ENCODE measurements at places on chromosomes 12 and 14.

DNA sequence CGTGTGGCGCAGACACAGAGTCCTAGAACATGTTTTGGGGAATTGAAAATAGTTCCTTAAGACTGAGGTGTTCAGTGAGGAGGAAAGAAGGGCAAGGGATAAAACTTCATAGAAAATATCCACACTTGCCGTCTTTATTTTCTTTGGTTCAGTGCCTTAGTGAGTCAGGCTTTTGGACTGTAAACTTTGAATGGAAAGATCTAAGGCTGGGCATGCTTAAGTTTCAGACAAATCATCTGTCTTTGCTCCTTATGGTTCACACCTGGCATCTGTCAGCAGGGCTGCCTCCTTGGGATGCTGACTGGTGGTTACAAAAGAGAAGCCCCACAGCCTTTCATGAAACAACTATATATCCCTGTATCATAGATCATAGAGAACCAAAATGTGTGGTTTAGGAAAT is 136.3 kb upstream of the PRICKLE1 start:
- DNase-seq = no peak

- DNase-seq = no peak
Observed at GRCh38 chr14:94582851-94583250, 1.6 kb downstream of the SERPINA5 start.

- no peak for DNase-seq
Observed at GRCh38 chr14:33062881-33063280, 124.2 kb downstream of the NPAS3 start.

GRCh38 chr12:28413460-28414109 is 223.3 kb downstream of the CCDC91 start:
- DNase-seq = no peak

DNA sequence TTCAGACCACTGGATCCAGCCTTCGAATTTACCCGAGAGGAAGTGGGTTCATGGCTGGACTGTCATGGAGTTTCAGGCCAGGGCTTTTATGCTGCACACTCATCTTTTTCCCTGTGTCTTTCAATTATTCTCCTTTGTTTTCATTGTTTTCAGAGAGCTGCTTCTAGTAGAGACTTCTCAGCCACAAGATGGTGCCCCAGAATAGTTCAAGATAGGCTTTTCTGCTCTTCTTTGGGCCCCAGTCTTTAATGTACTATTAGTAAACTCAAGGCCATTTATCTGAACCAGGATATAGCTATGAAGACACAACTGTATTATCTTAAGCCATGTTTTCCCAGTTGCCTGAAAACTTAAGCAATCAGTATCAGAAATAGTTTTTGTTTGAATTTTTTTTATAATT is 30.4 kb upstream of the PSMA6 start:
- DNase-seq = no peak

DNA sequence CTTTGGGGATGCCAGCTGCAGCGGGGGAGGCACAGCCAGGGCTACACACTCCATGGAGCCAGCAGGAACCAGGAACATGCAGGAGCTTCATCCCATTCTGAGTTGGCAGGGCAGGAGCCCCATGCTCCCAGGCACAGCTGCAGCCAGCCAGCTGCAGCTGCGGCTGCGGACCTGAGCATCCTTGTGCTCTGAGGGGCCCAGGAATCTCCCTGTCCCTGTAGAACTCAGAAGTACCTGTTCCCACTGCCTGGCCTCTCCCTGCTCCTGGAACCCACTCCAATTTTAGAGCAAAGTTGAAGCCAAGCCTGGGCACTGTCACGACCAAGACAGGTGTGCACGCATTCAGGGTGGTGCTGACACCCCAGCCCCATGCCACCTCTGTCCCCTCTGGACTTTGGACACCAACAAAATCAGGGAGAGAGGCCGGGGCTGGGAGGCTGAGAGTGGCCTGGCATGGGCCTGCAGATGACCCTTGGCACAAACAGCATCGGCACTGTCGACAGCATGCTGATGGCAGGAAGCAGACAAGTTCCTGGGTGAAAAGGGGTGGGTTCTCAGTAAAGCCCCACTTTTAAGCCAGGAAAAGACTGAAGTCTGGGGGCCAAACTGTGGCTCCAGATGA is 257.3 kb upstream of the LRFN5 start:
- no peak for DNase-seq

- no peak for DNase-seq
Observed at GRCh38 chr12:113224955-113225354, 3.7 kb downstream of the TPCN1 start.

DNA sequence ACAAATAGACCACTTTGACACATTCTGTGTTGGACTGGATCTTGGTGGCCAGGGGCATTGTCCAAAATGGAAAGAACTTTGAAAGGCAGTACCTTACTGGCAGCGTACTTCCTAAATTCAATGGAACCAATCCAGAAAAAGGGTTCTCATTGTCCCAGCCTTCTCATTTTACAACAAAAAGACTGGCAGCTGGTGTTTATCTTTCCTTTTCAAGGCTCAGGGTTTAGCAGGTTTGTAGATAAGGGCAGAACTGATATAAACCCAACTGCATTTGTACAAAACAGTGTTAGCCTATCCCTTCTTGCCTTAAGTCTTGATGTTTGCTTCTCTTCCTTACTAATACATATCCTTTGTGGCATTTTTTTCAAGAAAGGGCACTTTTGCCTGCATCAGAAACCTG is 7.7 kb downstream of the THAP2 start:
- no peak for DNase-seq

GRCh38 chr12:45284096-45284901 is 68.4 kb downstream of the ANO6 start:
- DNase-seq = no peak

- no peak for DNase-seq
Observed at GRCh38 chr12:112112409-112113133, 4.0 kb upstream of the NAA25 start.

DNA sequence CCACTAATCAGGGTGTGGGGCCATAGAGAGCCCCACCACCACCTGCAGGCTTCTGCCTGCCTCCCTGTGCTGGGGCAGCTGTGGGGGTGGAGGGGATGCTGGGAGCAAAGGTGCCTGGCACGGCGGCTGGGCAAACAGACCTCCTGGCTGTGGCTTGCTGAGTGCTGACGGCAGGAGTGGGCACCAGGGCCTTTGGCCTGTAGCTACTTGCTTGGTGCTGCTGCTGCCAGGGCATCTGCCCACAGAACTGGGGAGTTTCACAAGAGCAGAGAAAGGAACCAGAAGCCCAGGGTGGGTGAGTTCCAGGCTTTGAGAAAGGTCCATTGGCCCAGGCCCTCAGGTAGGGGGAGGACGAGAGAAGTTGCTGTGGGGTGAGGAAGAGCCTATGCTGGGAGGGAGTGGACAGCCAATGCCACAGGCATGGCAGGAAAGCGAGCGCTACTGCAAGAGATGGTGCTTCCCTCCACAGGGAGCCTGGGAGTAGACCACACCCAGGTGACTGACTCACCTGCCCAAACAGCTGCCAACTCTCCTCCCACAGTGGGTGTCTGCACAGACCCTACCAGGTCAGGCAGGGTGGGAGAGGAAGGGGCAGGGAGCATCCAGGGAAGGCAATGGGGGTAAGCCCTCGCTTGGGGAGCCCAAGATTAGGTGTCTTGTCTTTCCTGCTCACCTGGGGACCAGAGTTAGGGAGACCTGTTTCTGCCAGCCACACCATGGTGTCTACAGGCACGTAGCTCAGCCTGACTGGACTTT is 39.0 kb upstream of the HDAC7 start:
- DNase-seq = no peak

DNA sequence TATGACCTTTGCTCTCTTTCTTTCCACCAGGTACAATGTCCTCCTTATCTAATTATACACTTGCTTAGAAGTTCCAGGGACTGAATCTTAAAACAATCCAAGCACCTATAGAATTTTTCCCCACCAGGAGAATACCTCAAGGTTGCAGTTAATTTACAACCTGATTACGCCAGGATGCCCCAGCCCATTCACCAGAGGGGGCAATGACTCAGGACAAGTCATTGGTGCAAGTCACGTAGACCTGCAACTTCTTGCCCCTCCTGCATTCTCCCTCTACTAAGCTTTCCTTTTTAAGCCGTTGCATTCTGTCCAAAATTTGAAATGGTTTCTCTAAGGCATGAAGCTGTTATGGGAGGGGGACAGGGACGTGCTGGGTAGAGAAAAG is 111.1 kb upstream of the SCAF11 start:
- DNase-seq = no peak

All from activated naive CD8-positive, alpha-beta T cell treated with anti-CD3 and anti-CD28 coated beads, Interleukin-2, amount 50 U/mL, for 16 hours (primary cell).